Activated CD4-positive, alpha-beta memory T cell treated with anti-CD3 and anti-CD28 coated beads, Interleukin-2, amount 10 ng/mL, durations not matched to agents 7 days and 5 days (primary cell): ENCODE measurements at places on chromosomes 2 and 18. TPM values are rescaled to one million over a fixed set of nuclear protein-coding genes. Genes with fewer than 3 reads are reported as not detected.
A peak's percentile ranks its signal among the peaks of the same experiment; 100 is the strongest.

- no peak for DNase-seq
Observed at GRCh38 chr2:190107409-190107808, 44.9 kb upstream of the MSTN start.

- DNase-seq: no peak
Observed at GRCh38 chr2:226098861-226099745, 699.6 kb downstream of the NYAP2 start.

GRCh38 chr2:9333591-9334171 lies 89.6 kb downstream of the ITGB1BP1 start:
- no peak for DNase-seq

DNA sequence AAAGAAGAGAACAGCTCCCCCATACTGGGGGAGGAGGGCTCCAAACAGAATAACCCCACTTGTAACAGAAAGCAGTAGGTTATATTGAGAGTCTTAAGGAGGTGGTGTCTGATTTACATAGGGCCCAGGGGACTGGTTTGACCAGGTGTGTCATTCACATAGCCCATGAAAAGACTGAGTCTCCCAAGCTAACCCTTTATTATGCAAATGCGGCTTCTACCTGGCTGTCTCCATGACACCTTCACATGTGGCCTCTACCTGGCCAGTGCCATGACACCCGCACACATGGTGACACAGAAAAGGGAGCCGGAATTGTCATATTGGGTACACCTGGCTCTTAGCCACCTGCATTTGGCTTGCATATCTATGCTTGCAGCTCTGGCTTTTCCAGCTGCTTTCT lies 1057.2 kb upstream of the PIK3C3 start:
- no peak for DNase-seq

- DNase-seq: no peak
Observed at GRCh38 chr2:144595279-144595678, 75.4 kb upstream of the ZEB2 start.

DNA sequence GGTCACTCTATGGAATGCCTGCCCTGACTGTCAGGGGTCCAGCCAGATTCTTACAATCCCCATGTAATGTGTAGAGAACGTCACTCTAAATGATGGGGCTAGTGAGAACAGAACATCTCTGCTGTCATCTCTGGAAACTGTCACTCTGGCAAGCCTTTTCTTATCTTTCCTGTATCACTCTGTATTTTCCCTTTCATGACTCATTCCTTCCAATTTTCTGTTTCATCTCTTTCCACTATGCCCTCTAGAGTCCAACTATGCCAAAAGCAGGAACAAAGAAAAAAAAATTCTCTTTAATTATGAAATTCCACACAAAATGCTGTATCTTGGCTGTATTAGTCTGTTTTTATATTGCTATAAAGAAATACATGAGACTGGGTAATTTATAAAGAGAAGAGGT lies 608.8 kb downstream of the ADCYAP1 start:
- no peak for DNase-seq

DNA sequence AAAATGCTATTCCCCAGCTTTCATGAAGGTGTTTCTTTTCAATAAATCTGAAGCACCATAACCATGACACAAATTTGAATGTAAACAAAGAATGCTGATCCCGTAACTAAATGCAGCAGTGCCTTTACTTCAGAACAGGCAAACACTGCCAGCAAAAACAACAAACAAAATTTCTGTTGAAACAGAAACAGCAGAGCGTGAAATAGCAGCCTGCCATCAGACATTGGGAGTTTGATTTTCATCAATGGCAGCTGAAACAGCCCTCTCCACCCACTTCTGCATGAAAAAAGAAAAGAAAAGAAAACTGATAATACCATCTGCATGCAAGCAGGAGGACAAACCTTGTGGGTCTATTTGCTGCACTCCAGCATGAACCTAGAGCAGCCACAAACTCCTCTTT lies 128.3 kb downstream of the CDH2 start:
- no peak for DNase-seq

DNA sequence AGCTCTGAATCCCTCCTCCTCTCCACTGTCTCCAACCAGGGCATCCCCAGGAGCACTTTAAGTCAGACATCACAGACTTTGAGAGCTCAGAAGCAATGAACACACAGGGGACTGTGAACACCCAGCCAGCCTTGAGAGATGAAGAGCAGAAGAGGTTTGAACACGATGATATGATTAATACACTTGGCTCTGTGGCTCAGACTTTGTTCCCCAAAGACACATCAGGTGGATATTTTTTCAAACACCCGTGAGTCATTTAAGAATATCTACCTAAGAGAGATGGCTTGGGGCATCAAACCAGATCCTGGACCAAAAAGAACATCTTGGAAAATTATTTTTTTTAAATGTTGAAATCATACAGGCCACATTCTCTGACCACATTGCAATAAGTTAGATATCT lies 134.9 kb upstream of the OTOS start:
- no peak for DNase-seq

- DNase-seq: no peak
Observed at GRCh38 chr2:207662203-207662602, 37.0 kb upstream of the METTL21A start.

GRCh38 chr2:128686881-128687555 lies 368.4 kb upstream of the HS6ST1 start:
- no peak for DNase-seq

DNA sequence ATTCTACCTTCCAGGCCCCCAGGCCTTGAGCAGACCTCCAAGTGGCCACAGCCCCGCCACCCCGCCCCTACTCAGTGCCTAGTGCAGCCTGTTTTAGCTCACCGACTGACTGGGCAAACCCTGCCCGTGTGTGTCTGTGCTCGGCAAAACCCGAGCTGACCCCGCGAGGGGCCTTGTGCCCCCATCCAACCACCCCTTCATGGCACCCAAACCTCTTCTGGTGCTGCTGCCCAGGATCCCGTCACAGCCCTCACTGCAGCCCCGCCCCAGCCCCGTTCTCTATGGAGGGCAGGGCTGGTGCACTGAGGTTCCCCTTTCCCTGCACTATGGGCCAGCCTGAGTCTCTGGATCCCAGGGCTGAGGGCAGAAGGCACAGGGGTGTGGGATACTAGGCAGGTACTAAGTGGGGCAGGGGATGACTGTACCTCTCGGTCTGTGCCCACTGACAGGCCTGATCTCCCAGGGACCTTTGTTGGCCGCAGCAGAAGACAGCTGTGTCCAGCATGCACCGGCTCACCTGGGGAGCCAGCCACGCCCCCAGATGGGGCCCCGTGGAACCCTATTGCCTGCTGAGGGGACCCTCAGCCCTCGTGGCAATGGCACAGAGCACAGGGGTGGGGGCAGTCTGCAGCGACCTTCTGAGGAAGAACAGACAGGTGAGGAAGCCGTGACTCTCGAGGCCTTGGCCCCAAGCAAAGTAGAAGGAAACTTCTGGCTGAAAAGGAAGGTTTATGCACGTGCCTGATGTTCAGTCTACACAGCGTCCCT lies 69.9 kb upstream of the OTOS start:
- no peak for DNase-seq

- no peak for DNase-seq
Observed at GRCh38 chr2:60104514-60105505, 448.6 kb downstream of the BCL11A start.

DNA sequence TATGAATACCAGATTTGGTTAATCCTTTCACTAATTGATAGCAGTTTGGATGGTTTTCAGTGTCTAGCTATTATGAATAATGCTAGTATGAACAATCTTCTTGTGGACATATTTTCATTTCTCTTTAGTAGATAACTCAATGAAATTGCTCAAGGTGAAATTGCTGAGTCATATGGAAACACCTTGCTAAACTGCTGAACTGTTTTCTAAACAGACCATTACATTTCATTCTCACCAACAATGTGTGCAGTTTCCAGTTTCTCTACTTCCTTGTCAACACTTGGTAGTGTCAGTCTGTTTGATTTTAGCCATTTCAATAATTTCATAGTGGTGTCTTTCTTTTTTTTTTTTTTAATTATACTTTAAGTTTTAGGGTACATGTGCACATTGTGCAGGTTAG lies 250.0 kb downstream of the HRH4 start:
- DNase-seq: no peak

DNA sequence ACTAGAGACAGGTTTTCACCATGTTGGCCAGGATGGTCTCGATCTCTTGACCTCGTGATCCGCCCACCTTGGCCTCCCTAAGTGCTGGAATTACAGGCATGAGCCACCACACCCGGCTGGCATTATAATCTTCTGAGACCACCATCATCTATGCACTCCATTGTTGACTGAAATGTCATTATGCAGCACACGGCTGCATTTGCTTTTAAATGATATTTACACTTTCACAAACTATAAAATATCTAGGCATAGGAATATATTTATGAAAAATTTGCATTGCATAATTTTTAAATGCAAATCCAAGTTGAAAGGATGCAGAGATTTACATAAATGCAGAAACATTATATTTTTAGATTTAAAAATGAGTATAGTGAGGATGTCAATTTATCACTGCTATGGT lies 30.0 kb upstream of the ANKRD44 start:
- no peak for DNase-seq

DNA sequence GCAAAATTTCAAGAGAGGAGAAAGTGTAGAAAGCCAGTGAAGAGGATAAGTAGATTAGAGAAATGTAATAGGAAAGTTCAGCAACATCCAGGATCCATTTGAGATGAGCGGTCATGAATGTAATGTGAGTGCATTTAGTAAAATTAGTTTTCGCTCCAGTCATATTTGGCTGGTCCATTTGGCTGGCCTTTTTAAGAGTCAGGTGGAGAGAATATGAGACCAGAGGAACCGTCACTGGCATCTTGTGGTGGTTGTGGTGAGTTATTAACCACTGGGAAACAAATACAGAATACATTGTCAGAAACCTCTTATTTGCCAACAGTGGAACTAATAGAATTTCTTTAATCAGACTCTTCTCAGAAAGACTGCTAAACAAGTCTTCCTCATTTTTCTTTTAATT lies 1064.3 kb upstream of the CDH2 start:
- DNase-seq: no peak

GRCh38 chr2:9631878-9632700 lies 1.3 kb upstream of the YWHAQ start:
- no peak for DNase-seq

DNA sequence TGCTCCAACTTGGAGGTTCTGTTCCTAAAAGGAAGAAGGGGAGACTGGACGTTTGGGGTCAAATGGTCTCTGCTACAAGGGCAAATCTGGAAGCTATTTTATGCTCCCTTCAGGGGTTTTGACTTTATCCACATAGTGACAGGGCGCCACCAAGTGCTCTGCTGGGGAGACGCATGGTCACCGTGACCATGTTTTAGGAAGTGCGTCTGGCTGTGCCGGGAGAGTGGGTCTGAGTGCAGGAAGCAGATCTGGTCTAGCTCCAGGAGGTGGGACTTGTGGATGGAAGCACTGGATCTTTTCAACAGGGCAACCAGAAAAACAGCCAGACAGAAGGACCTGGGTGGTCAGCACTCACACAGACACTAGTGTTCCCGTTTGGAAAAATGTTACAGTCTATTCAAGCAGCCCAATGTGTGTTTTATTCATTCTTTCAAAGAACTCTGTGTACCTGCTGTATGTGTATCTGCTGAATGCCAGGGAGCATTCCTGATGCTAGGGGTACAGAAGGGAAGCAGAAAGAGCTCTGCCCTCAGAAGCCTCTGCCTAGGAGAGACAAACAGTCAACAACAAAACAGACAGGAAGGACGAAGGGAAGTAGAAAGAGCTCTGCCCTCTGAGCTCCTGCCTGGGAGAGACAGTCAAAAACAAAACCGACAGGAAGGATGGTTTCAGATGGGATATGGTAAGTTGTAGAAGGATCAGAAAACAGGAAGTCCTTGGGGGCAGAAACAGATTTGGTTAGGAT lies 14.3 kb downstream of the IMPA2 start:
- peak; percentile 60 for DNase-seq

DNA sequence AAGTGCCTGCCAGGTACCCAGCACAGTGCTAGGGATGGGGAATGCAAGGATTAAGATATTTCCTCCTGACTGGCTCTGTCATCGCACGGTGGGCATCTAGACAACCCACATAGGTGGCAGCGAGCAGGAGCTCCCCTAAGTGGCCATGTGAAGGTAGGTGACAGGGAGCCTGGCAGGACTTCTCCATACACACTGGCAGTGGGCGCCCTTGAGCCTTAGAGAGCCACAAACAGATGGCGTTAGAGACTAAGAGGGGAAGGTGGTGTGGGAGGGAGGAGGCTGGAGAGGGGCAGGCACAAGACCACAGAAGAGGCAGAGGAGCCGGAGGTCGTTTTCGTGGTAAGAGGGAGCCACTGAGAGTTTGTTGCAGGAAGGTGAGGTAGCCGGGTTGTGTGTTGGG lies 15.2 kb downstream of the PRELID3A start:
- DNase-seq: no peak

DNA sequence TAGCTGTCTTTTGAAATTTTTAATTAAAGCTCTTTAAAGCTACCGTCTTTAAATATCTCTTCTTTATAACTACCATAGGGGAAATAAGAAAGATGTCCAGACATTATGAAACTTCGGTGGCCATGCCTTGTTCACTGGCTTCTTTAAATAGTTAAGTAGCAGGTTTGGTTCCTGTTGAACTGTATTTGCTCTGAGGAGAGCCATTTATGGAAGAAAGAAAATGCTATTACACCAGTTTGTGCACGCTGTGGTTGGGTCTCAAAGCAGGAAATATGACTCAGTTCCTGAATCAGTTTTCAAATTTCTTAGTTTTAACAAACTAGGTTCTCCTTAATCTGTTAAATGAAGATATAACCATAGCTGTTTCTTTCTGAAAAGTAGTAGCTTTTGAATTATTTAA lies 12.2 kb downstream of the ARPC2 start:
- DNase-seq: peak; percentile 63

DNA sequence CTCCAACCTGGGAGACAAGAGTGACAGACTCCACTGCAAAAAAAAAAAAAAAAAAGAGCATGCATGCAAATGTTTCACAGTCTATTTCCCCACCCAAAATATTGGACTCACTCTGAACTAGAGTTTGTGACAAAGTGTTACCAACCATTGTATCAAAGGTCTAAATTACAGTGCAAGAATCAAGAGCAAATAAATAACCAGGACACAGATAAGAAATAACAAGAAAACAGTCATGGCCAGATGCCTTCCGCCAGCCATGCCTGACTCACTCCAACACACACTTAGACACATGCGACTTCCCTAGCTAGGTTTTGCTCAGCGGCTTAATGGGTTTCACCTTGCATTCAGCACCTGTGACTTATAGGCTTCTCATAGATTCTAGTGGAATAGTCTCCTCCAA lies 62.8 kb downstream of the CYB5A start:
- no peak for DNase-seq

- DNase-seq: no peak
Observed at GRCh38 chr2:162156149-162156548, 4.1 kb upstream of the GCG start.

GRCh38 chr2:84815146-84815545 lies 65.7 kb downstream of the TRABD2A start:
- DNase-seq: no peak

Gene HES6
- 2.7 TPM for total RNA-seq

Gene MYO3B
- total RNA-seq: 0.18 TPM

Gene GTF2A1L
- total RNA-seq: not detected

Gene IL1RN
- total RNA-seq: 2.6 TPM

Gene TTC32
- total RNA-seq: 30.7 TPM

Gene ABCB6
- 17.9 TPM for total RNA-seq

Gene PLCD4
- total RNA-seq: 0.38 TPM

Gene SP9
- total RNA-seq: not detected
